Stimulated activated CD4-positive, alpha-beta T cell treated with anti-CD3 and anti-CD28 coated beads, Interleukin-12 subunit alpha, Interleukin-12 subunit beta, amount 100 ng/mL, for 24 hours (primary cell): ENCODE measurements at places on chromosomes 12 and 14.

GRCh38 chr12:131994589-131994988 is 44.8 kb downstream of the EP400 start:
- no peak for DNase-seq

GRCh38 chr14:52399921-52400595 is 85.9 kb downstream of the PTGER2 start:
- DNase-seq, result no peak

GRCh38 chr14:36925094-36925493 is 247.3 kb downstream of the SLC25A21 start:
- no peak for DNase-seq

- no peak for DNase-seq
These were observed 4.4 kb downstream of the CACNA1C start for GRCh38 chr12:2057041-2057794.

- no peak for DNase-seq
These were observed 9.0 kb upstream of the RNU6-7 start for GRCh38 chr14:32192712-32193373.

DNA sequence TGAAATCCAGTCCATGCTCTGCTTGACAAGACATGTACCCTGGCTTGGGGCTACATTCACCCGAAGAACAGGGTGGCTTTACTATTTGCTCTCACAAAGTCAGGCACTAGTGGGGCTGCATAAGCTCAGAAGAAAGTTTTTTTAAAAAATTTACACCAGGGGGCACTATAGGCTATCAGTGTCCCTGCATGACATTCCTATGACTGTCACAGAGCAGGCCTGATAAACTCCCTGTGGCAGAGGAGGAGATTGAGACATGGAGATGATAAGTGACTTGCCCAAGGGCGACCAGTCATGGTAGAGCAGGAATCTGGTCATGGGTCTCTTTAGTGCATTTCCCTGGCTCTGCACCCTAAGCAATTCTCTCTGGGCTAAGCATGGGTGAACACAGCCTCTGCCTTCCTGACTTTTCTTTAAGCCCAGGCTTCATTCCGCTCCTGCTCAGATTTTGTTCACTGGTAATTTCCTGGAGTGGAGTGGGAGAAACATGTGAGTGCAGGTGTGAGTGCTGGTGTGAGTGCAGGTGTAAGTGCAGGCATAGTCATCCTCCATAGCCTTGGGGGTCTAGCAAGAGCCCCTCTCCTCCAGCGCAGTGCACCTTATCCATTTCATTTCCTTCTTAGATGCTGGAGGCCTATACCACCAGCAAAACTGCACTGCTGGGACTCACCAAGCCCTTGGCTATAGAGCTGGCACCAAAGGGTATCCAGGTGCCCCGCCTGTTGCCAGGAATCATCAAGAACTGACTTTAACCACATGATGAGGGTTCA is 91.6 kb downstream of the DHRS2 start:
- DNase-seq, result no peak

DNA sequence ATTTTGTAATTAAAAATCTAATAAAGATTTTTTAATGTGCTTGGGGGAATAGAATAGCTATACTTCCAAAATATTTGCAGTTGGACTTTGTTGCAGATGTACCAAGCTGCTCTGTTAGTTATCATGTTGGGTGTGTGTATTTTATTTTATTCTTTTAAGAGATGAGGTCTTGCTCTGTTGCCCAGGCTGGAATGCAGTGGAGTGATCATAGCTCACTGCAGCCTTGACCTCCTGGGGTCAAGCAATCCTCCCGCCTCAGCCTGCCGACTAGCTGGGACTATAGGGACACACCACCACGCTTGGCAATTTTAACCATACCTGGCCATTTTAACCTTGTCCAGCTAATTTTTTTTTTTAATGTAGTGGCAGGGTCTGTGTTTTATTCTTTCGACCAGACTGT is 54.7 kb upstream of the MAP1LC3B2 start:
- DNase-seq, result no peak

- no peak for DNase-seq
These were observed 970.7 kb upstream of the FBXO33 start for GRCh38 chr14:40402957-40403356.

GRCh38 chr12:6769666-6770065 is 2.7 kb upstream of the LAG3 start:
- DNase-seq, result no peak

- no peak for DNase-seq
These were observed 19.9 kb downstream of the LRTM2 start for GRCh38 chr12:1839956-1840951.

GRCh38 chr12:46487567-46488131 is 115.1 kb upstream of the SLC38A2 start:
- no peak for DNase-seq

DNA sequence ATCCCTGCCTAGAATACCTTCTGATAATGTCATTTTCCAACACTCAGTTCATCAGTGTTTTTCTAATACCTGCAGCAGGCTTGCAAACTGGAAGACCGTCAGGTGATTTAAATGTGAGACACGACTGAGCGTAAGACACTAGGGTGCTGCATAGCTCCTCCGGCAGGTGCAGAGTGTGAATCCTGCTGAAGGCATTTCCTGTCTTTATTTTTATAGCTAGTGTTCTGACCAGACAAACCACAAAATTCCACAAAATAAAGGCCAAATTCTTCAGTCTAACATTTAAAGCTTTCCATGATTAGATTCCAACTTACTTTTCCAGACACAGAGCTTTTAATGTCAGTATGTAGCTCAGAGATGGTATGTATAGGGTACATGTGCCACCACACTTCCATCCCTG is 70.7 kb downstream of the BBS10 start:
- no peak for DNase-seq

GRCh38 chr14:51224551-51224950 is 15.5 kb upstream of the TMX1 start:
- DNase-seq, result no peak

GRCh38 chr12:70070494-70071007 is 172.7 kb upstream of the CNOT2 start:
- DNase-seq, result no peak

- DNase-seq, result no peak
These were observed 6.9 kb downstream of the VEZT start for GRCh38 chr12:95224202-95225170.

- no peak for DNase-seq
These were observed 71.0 kb downstream of the SLC25A47 start for GRCh38 chr14:100393906-100394732.

GRCh38 chr14:65043893-65044595 is 57.3 kb downstream of the FNTB start:
- no peak for DNase-seq

- no peak for DNase-seq
These were observed 88.9 kb downstream of the PTGER2 start for GRCh38 chr14:52402812-52403526.

DNA sequence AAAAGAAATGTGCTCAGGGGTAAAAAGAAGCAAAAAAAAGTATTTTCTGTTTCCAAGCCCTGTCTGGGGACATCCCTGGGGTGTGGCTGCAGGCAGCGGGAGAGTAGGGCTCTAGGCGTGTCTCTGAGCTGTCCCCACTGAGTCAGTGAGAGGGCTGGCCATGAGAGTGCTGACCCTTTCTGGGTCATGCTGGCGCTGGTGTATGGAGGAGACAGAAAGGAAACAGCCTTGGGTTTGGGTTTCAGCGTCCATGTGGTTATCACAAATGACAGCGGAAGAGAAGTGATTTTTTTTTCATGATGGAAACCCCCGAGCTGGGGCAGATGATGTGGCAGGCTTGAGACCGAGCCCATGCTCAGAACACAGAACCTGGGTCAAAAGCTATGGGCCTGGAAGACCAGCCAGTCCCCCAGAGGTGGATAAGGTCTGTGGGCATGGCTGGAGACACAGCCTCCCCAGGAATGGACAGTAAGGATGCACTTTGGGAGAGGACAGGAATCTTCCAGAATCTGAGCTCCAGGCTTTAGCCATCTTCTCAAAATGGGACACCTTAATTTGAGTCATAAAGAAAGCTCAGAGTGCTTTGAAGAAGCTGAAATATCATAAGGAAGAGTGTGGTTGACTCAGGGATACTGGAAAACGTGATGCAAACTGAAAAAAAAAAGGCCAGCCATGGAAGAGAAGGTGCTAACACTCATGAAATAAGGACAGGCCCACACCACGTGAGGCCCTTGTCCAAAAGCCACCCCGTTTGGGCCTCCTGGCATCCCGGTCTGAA is 36.2 kb downstream of the SYNE3 start:
- no peak for DNase-seq

- DNase-seq, result no peak
These were observed 37.6 kb downstream of the SPTSSA start for GRCh38 chr14:34424488-34424887.

DNA sequence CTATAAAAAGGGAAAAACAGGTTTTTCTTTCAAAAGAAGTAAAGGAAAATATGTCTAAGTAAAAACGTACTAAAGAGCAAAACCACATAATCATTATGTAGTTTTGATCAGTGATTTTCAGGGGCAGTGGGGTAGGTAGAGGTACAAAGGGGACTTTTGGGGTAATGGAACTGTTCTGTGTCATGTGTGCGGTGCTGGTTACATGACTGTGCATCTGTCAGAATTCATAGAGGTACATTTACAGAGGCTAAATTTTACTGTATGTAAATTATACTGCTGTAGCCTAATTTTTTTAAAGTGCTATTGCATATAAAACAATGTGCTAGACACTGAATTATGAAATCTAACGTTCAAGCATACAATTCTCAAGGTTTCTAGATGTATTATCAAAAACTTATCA is 2.0 kb downstream of the ESR2 start:
- DNase-seq, result no peak

- DNase-seq, result no peak
These were observed 36.0 kb upstream of the GLIPR1 start for GRCh38 chr12:75444429-75445136.

GRCh38 chr12:100268835-100269564 is 2.0 kb downstream of the SCYL2 start:
- no peak for DNase-seq

DNA sequence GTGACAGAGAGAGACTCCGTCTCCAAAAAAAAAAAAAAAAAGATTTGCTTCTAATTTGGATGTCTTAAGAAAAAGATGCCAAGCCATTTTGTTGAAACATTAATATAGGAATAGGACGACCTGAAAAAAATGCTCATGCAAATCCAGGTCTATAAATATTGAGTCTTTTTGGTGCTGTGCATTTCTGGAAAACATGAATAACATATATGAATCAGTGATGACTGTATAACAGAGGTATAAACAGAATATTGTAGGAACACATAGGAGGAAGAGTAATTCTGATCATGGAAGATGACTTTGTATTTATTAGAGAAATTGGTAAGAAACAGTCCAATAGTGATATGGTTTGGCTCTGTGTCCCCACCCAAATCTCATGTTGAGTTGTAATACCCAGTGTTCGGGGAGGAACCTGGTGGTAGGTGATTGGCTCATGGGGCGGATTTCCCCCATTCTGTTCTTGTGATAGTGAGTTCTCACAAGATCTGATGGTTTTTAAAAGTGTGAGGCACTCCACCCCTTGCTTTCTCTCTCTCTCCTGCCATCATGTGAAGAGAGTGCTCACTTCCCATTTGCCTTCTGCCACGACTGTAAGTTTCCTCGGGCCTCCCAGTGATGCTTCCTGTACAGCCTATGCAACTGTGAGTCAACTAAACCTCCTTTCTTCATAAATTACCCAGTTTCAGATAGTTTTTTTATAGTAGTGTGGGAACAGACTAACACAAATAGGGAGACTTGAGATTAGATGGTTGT is 3.0 kb upstream of the SRSF5 start:
- peak; percentile 21 for DNase-seq

- DNase-seq, result no peak
These were observed 158.6 kb downstream of the MON2 start for GRCh38 chr12:62625228-62625627.

GRCh38 chr12:57258977-57259970 is 8.3 kb upstream of the STAC3 start:
- no peak for DNase-seq

GRCh38 chr12:3054374-3054773 is 22.8 kb upstream of the TSPAN9 start:
- DNase-seq, result no peak

- DNase-seq, result no peak
These were observed 1.3 kb downstream of the CDK4 start for GRCh38 chr12:57750561-57751431.

GRCh38 chr14:103196716-103197115 is 73.5 kb downstream of the TNFAIP2 start:
- DNase-seq, result no peak

GRCh38 chr12:92845329-92845728 is 83.8 kb downstream of the EEA1 start:
- DNase-seq, result no peak

DNA sequence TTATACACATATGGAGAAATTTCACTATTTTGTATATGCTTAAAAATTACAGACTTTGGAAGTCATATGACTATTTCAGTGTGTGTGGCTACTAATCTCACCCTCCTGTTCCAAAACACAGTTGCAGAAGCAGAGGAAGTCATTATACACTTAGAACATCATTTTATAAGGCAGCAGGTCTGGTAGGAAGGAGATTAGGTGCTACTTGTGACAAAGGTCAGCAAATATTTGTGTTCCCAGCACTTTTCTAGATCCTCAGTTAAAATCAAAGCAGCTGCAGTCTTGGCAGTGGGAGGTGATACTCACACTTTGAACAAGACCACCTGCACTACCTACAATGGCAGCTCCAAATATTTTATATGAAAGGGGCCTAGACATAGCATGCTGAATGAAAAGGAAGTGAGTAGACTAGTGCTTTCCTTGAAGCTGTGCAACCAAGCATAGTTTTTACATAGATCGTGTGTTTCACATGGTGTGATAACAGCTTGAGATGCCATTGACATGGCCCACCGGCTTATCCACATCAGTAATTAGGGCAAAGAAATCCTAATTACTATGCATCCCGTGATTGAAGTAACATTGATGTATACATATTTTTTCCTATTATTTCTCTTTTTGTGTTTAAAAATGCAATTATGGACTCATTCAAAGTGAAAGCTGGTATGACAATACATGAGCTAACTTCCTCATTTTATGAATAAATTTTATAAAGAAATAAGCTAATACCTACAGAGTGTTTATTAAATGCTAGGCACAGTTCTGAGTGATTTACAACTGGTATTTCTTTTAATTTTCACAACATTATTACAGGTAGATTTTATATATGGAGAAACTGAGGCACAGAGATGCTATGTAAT is 5.3 kb downstream of the GYS2 start:
- no peak for DNase-seq

DNA sequence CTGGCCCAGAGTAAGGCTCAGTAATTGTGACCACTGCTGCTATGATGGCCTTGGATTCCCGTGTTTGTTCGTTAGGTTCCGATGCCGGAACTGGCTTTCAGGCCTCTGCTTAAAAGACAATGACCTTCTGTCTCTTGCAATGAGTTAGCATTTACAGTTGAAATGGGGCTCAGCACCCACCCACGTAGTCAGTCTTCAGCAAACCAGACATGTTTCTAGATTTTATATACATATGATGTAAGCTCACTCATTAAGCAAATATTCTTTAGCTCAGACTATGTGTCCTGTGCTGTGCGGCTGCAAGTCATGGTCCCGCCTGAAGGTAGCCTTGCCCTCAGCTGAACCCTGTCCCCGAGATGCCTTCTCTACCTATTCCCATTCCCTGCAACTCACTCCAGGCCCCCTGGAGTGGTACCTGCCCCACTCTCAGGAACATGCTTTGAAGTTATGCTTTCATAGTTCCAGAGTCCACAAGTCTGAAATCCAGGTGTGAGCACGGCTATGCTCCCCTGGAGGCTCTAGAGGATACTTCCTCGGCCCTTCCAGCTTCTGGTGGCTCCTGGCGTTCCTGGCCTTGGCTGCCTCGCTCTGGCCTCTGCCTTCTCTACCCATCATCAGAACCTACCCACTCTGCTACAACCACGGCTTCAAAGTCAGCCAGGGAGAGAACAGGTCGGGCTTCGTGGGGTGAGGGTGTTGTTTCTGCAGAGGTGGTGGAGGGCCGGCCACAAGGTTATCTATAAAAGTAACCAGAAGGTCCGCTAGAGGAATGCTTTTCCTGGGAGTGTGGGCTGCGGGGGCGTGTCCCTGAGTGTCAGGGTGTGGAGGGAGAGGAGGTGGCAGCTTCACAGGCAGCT is 157.8 kb downstream of the RBM19 start:
- DNase-seq, result no peak
